AG04449 (cell line): ENCODE measurements at places on chromosomes 1 and 21.

DNA sequence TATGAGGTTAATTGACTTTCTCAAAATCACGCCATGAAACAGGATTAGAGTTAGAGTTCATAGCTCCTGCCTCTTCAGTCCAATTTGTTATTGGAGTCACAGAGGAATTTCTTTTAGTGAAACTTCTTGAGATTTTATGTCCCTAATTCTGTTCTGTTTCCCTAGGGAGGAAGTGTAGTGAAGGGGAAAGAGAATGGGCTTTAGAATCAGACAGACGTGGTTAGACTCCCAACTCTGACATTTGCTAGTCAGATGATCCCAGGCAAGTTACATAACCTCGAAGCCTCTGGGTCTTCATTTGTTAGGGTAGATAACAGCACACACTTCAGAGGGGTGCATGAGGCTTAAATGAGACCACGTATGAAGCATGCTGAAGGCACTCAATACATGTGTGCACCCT, 83.9 kb downstream of the ASTN1 start:
- no peak for DNase-seq

DNA sequence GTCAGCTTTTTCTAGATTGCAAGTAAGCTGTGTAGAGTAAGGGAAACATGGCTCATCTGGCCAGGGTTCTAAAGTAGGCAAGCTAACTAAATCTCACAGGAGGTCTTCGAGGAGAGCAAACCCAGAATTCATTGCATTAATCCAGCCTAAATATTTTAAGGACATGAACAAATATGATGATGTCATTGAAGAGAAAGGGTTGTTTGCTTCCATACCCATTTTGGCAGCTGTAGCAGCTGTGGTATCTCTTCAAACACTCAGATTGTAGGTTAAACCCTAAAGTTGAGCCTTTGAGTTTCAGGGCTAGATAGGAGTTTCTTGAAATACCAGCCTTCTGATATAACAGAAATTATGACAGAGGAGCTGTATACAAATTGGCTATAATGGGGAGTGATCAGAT, 200.5 kb upstream of the C1orf105 start:
- no peak for DNase-seq

- DNase-seq: peak; percentile 41
These were observed 100.4 kb upstream of the ZNF281 start for GRCh38 chr1:200510228-200510623.

DNA sequence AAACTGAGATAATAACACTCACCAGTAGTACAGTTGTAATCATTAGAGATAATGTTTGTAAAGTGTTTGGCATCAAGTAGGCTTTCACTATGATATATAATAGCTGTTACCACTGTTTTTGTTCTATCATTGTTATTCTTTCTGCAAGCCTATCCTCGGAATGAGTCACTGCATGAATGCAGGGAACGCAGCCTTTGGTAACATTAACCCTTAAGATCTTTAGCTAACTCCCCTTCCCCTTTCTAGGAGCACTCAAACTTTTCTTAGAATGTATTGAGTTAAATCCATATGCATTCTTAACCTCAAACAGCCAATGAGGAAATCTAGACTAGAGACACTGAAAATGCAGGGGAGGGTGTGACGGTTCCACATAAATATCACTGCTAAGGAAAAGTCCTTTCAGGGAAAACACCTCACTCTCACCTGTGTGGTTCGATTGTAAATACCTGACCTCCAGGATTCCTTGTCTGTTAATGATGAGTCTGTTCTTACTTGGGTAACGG, 467.3 kb downstream of the SETD4 start:
- no peak for DNase-seq

GRCh38 chr1:235024711-235025421, 103.8 kb downstream of the TOMM20 start:
- no peak for DNase-seq

GRCh38 chr1:150513351-150513791, 2.2 kb upstream of the FALEC start:
- no peak for DNase-seq

- DNase-seq: no peak
These were observed 85.6 kb downstream of the MAN1C1 start for GRCh38 chr1:25702101-25702775.

- no peak for DNase-seq
These were observed 13.6 kb downstream of the DDAH1 start for GRCh38 chr1:85451236-85451830.

DNA sequence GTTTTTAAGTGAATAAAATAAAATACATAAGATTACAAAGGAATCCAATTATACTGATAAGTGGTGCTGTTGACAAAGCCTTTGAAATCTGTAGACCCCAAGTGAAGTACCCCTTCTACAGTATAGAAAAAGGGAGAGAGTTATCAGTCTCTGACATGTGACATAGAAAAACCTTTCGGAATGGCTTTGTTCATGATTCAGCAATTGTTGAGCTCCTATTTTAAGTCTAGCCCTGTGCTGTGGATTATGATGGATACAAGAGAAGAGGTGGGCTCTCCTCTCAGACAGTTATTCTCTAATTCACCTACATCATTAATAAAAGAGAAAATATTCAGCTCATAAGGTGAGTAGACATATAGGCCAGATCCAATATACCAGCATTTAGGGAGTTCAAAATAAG, 53.3 kb upstream of the ITPKB start:
- no peak for DNase-seq

GRCh38 chr21:41766883-41767605, at the start of gene RIPK4:
RIPK4 (minus strand) TSS chr21:41767052; CDS start chr21:41767041, 11 bp downstream.
- DNase-seq: no peak
